ENCODE measurements at places on chromosomes 5 and 9. TPM values are rescaled to one million over a fixed set of nuclear protein-coding genes. Genes with fewer than 3 reads are reported as not detected.

DNA sequence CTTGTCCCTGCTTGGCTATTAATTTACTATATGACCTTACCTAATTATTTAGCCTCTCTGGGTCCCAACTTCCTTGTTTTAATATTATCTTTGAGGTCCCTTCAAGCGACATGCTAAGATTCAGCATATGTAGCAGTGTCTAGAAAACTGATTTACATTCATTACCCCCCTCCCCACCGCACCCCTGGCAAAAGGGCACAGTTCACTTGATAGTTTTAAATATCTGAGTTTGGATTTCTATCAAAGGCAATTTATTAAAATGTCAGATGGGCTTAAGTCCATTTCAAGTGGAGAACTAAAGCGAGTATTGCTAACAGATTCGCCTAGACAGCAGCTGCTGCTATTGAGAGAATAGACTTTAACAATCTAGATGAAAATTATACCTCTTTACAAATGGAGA is 3.9 kb downstream of the CEMIP2 start:
- DNase-seq = no peak

DNA sequence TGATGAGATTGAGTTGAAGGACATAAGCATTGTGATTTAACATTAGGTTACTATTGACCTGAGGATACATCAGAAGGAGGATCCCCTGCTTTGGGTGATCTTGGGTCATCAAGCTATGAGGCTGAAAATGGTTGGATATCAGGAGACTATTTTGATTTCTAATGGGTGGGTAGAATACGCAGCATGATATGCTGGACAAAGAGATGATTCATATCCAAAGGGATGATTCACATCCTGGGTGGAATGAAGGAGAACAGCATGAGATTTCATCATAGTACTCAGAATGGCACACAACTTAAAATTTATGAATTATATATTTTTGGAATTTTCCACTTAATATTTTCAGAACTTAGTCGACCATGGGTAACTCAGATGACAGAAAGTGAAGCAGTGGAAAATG is 1759.5 kb upstream of the C9orf72 start:
- DNase-seq = no peak

DNA sequence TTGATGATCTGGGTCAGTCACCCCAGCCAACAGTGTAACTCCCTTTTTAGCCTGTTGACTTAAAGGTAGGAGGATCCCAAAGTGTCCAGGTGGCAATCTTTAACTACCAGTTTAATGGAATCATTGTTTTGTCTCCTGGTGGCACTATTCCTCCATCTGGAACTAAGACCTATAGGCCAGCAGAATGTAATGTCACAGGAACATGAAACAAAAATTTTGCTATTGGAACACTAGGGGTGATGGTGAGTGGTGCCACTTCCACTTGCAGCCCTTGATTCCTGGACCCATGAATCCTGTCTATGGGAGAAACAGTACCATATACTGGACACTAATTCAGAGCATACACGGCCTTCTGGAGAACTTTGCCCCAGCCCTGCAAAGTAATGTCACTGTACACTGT is 219.5 kb upstream of the RASA1 start:
- DNase-seq = no peak

DNA sequence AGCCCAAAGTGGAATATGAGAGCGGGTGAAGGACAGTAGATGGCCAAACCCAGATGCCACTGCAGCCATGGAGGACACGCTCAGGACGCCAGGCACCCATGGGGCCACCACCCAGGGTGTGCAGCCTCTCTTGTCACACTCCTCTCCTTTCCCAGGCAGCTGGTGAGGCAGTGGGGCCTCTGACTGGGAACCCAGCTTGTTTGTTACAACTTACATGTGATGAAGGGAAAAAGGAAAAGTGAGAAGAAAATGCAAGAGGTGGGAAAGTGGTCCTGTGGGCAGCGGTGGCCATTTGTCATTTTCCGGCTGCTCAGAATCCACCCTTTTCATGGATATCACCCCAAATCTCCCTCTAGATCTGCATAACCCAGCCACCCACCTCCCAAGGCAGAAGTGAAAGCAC is 62.7 kb upstream of the UNC5A start:
- DNase-seq = no peak

- DNase-seq = no peak
These were observed 117.0 kb upstream of the CXCL14 start for GRCh38 chr5:135695656-135696313.

CSF2 gene
- total RNA-seq = not detected

FBP1 gene
- total RNA-seq = 27.3 TPM

Measured in kidney (tissue), 22 donors.